ENCODE measurements at places on chromosomes 5 and 9. TPM values are rescaled to one million over a fixed set of nuclear protein-coding genes. Genes with fewer than 3 reads are reported as not detected.

UTP15 gene
- total RNA-seq: 21.4 TPM

SLC4A9 gene
- 0.72 TPM for total RNA-seq

PLEKHG4B gene
- not detected for total RNA-seq

PCDHB14 gene
- total RNA-seq: not detected

CCDC112 gene
- total RNA-seq: 0.60 TPM

IFNB1 gene
- not detected for total RNA-seq

SMIM32 gene
- not detected for total RNA-seq

CCL28 gene
- 18.4 TPM for total RNA-seq

SLC34A1 gene
- total RNA-seq: 0.38 TPM

RPL35 gene
- 1,574 TPM for total RNA-seq

EIF4E1B gene
- total RNA-seq: not detected

FLT4 gene
- 1.3 TPM for total RNA-seq

PCA3 gene
- total RNA-seq: not detected

SPATA24 gene
- total RNA-seq: 10.3 TPM

CORO2A gene
- 8.0 TPM for total RNA-seq

MCTP1 gene
- not detected for total RNA-seq

C7 gene
- total RNA-seq: not detected

IRX1 gene
- not detected for total RNA-seq
